ENCODE measurements at places on chromosomes 2 and 18.

- DNase-seq = no peak
Measured at GRCh38 chr2:172962824-172963223, 112.8 kb upstream of the MAP3K20 start.

DNA sequence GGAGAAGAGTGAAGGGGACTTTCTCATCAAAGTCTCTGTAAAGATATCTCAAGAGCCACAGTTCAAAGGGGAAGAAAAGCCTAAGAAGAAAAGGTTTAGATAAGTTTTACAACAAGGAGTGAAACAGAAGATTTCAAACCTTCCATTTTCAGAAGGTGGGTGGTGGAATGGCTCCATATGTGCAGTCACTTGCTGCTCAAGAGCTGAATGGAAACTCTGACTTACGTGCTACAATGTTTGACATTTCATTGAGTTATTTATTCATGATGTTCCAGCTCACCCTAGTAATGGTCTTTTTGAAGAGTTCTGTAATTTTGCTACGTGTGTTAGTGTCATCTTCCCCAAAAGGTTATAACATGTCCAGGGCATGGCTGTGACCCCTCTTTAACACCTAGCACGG lies 21.7 kb downstream of the LCT start:
- DNase-seq = no peak

DNA sequence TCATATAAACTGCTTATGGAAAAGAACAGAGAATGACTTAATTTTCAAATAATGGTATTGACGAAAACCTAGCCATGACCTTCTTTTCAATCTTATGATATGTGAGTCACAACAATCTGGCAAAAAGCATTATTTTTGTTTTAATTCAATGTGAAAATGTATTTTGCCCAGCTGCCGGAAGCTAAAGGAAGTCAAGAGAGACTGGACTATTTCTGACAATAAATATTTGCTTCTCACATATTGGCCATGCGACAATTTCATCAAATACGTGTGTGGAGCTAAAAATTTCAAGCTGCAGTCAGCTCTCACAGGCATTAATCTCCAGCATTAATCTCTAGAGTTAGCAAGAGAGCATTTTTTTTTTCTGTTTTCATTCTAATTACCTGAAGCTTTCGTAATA lies 881.0 kb downstream of the CPS1 start:
- no peak for DNase-seq

GRCh38 chr18:59593291-59593717 lies 103.9 kb downstream of the CCBE1 start:
- no peak for DNase-seq

All from thyroid gland (tissue), 4 donors.